Activated T-cell treated with anti-CD3 and anti-CD28 coated beads for 48 hours (primary cell): ENCODE measurements at places on chromosomes 3 and 15.

GRCh38 chr3:80010021-80010571 is 242.3 kb upstream of the ROBO1 start:
- no peak for DNase-seq

GRCh38 chr3:57821765-57822164 is 65.7 kb downstream of the SLMAP start:
- DNase-seq = no peak

DNA sequence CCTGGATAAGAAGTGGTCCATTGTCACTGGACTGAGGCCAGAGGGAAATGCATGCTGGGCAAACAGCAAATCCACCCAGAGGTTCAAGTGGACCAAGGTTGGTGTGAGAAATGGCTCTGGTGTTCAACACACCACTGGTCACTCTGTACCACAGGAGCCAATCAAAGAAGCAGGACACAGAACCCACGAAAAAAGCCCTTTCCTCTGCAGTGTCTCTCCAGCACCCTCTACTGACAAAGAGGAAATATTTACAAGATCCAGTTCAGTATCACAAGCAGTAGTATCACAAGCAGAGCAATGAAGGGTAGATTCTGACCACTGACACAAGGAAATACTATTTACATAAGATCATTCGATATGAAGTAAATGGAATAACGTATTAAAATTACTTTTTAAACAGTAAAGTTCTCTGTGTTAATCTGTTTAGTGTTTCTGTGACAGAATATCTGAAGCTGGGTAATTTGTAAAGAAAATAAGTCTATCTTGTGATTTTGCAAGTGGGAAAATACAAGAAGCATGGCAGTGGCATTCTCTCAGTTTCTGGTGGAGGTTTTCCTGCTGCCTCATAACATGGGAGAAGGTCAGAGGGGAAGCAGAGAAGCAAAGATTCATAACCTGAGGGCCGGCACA is 390.7 kb downstream of the EFHB start:
- DNase-seq = no peak

GRCh38 chr3:69999140-70000027 is at the start of gene SAMMSON:
TSS of gene SAMMSON (plus strand) at chr3:69999733.
- no peak for DNase-seq

GRCh38 chr3:44130249-44130648 is 111.4 kb upstream of the TOPAZ1 start:
- DNase-seq = no peak

DNA sequence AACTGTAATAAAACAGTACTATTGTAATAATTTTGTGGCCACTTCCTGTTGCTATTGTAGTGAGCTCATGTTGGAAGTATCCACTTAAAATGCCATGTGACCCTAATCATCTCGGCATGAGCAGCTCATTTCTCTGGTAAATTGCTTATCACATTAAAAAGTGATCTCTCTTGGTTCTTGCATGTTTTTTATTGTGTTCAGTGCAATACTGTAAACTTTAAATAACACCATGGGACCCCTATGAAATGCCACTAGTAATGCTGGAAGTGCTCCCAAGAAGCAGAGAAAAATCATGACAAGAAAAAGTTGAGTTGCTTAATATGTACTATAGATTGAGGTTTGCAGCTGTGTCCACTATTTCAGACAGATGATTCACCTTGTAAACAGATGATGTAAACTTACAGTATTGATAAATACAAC is 45.6 kb downstream of the NMD3 start:
- no peak for DNase-seq

DNA sequence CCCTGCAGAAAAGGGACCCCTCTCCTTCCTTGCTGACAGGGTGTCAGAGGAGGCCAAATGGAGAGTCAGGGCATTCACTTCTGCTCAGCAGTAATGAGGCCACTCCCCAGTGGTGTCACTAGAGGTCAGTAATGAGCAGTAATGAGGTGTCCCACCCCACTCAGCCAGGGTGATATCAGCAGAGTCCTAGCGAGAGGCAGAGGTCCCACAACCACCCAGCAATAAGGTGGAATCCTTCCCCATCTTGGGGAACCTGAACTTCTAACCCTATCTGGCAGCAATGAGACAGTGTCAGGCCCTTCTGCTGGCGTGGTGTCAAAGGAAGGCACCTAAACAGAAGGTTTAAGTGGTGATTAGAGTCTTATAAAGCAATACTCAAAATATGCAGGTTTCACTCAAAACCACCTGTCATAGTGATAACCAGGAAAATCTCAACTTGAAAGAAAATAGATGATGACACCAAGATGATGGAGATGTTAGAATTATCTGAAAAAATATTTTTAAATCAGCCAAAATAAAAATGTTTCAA is 12.9 kb downstream of the OCA2 start:
- no peak for DNase-seq

GRCh38 chr15:52066842-52067544 is 45.6 kb downstream of the BCL2L10 start:
- DNase-seq = no peak

- DNase-seq = no peak
Measured at GRCh38 chr15:85454403-85454802, 74.0 kb downstream of the AKAP13 start.

GRCh38 chr15:81789403-81789802 is 256.4 kb downstream of the MEX3B start:
- DNase-seq = no peak

- no peak for DNase-seq
Measured at GRCh38 chr3:178381555-178381954, 154.7 kb upstream of the KCNMB2 start.

DNA sequence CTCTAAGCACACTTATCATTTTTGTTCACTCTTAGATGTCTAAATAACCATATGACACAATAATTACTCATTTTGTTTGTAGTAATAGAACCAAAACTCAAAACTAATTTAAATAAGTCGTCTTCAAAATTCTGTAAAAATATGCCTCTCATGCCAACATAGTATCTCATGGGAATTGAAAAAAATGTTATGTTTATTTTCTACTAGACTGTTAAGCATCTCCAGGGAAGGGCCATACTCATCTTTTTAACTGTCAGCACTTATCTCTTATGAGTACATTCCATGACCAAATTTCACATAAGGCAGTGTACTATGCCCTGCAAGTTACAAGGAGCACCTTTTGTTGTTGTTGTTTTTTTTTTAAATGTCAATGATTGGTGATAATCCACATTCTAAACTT is 18.3 kb upstream of the USF3 start:
- no peak for DNase-seq
